Naive thymus-derived CD8-positive, alpha-beta T cell (primary cell): ENCODE measurements at places on chromosomes 16 and 17.

DNA sequence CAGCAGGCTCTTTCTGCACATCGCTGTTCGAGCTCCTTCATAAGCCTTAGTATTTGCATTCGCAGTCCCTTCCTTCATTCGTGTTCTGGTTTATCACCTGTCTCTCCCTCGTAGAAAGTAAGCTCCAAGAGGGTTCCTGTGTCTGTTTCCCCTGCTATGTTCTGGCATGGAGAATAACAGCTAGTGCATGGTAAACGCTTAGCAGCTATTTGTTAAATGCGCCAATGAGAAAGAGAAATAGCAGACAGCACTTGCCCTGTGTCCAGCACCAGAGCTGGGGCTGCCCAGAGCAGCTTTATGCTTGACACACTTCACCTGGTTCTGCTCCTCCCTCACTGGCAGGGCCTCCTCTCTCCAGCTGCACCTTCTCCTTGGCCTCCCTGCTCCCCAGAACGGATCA, 5.5 kb downstream of the ZNF688 start:
- DNase-seq = no peak
- peaks cover 32% of the 10 kb centered on the region for H3K4me1 ChIP-seq
- no peaks in the 10 kb centered on the region for H3K36me3 ChIP-seq
- H3K27me3 ChIP-seq = no peaks in the 10 kb centered on the region

DNA sequence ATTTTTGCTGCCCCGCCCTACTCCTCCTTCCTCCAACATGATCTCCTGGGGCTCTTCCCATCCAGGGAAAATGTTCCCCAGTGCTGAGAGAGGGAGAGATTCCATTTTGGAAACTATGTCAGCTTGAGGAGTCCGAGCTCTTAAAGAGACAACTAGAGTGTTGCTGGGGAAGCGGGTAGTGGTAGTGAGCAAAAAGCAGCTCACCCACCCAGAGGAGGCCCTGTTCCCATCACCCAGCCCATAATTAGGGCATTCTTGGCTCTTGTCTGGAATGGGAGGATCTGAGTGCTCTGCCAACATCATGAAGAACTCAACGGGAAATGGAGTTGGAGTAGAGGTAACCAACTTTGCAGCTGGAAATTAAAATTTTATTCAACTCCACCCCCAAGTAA, 9.1 kb upstream of the MSL1 start:
- no peaks in the 10 kb centered on the region for H3K27me3 ChIP-seq
- no peak for DNase-seq
- peak overlapping the region; percentile 86 for H3K4me3 ChIP-seq
- H3K36me3 ChIP-seq = no peaks in the 10 kb centered on the region
- H3K4me1 ChIP-seq = peaks cover 67% of the 10 kb centered on the region

GRCh38 chr17:58245428-58246103, 7.2 kb downstream of the LPO start:
- peaks cover 24% of the 10 kb centered on the region for H3K4me1 ChIP-seq
- peaks cover 26% of the 10 kb centered on the region for H3K27me3 ChIP-seq
- no peaks in the 10 kb centered on the region for H3K36me3 ChIP-seq
- H3K4me3 ChIP-seq = no peak overlapping the region
- no peak overlapping the region for H3K27ac ChIP-seq

DNA sequence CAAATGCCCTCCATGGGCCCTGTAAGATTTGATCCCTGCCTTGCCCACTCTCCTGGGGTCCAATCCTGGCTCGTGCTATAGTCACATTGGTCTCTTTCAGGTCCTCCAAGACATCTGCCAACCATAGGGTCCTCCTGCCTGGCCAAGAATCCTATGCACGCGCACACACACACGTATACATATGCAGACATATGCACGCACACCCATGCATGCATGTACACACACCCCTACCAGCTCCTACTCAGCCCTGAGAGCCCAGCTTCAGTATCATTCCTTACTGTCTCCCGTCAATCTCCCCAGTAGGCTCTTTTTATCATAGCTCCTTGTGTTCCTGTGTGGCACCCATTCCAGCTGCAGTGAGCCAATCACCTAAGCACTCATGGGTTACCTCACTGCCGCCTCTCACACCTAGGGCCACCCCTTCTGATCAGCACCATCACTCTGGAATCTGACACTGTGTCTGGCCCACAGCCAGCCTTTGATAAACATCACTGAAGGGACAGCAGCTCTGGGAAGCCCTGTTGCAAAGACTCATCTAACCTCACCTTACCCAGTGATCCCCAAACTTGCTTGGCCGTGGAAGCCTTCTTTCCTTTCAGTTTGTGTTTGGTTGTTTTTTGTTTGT, 7.9 kb upstream of the DNAH17 start:
- peaks cover 1% of the 10 kb centered on the region for H3K27me3 ChIP-seq
- H3K27ac ChIP-seq = no peak overlapping the region
- H3K36me3 ChIP-seq = no peaks in the 10 kb centered on the region
- no peaks in the 10 kb centered on the region for H3K4me1 ChIP-seq

- no peaks in the 10 kb centered on the region for H3K36me3 ChIP-seq
- H3K4me1 ChIP-seq = peaks cover 21% of the 10 kb centered on the region
- no peak for DNase-seq
- no peak overlapping the region for H3K4me3 ChIP-seq
- peak overlapping the region; percentile 69 for H3K27ac ChIP-seq
- H3K27me3 ChIP-seq = no peaks in the 10 kb centered on the region
Observed at GRCh38 chr16:48534601-48535340, 75.2 kb downstream of the N4BP1 start.

- H3K4me1 ChIP-seq = peaks cover 8% of the 10 kb centered on the region
- no peak overlapping the region for H3K4me3 ChIP-seq
- DNase-seq = no peak
- no peaks in the 10 kb centered on the region for H3K36me3 ChIP-seq
- H3K27ac ChIP-seq = no peak overlapping the region
Observed at GRCh38 chr16:85142129-85142513, 29.8 kb upstream of the CIBAR2 start.

DNA sequence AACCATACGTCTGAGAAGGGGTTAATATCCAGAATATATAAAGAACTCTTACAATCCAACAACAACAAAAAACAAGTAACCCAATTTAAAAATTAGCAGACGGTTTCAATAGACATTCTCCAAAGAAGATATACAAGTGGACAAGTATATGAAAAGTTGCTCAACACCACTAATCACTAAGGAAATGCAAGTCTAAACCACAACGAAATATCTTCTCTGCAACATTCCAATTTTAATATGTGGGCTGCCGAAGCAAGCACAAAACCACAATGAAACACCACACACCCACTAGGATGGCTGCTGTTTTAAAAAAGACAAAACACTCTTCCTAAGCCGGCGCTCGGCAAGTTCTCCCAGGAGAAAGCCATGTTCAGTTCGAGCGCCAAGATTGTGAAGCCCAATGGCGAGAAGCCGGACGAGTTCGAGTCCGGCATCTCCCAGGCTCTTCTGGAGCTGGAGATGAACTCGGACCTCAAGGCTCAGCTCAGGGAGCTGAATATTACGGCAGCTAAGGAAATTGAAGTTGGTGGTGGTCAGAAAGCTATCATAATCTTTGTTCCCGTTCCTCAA, 5.9 kb upstream of the SLC13A2 start:
- DNase-seq = no peak
- no peak overlapping the region for H3K4me3 ChIP-seq
- H3K36me3 ChIP-seq = no peaks in the 10 kb centered on the region
- no peaks in the 10 kb centered on the region for H3K4me1 ChIP-seq
- H3K27ac ChIP-seq = no peak overlapping the region
- peaks cover 6% of the 10 kb centered on the region for H3K27me3 ChIP-seq

- H3K36me3 ChIP-seq = no peaks in the 10 kb centered on the region
- no peak overlapping the region for H3K27ac ChIP-seq
- DNase-seq = no peak
- H3K4me1 ChIP-seq = no peaks in the 10 kb centered on the region
- H3K27me3 ChIP-seq = peaks cover 75% of the 10 kb centered on the region
Observed at GRCh38 chr16:66131156-66131807, 235.2 kb upstream of the CDH5 start.

DNA sequence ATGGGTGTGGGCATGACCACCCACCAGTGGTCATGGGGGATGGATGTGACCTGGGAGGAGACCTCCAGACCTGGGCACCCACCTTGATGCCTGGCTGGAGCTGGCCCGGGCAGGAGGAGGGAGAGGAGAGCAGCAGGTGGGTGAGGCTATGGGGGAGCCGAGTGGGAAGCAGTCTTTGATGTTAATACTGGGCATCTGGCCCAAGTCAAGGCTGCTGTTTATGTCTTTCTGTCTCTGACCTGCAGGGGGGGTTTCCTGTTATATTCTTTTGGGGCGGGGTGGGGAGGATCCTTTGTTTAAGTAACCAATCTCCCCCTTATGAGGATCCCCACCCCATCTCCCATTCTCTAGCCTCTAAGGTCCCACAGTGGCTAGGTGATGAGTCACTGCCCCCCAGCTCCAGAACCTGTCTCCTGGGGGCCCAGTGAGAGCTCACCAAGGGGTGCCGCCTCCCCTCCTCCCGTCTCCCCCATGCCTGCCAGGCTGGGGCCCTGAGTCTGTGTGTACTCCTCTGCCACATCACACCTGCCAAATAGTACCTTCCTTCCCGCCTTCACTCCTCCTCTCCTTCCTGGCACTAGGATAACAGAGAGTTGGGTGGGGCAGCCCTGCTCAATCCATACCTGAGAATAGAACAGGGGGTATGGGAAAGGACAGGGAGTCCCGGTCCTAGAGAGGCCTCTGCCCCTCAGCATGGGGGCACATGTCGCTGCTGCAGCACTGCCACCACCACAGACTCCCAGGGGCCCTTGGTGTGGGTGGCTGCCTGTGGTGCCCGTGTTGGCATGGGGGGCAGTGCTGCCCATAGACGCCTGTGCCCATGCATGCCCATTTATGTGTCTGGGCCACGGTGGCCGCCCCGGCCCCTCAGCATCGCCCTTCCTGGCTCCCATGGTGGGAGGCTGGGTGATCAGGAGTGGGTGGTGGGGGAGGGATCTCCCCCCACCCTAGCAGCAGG, 7.3 kb downstream of the THRA start:
- H3K4me3 ChIP-seq = peak overlapping the region; percentile 92
- peaks cover 93% of the 10 kb centered on the region for H3K4me1 ChIP-seq
- no peaks in the 10 kb centered on the region for H3K27me3 ChIP-seq
- H3K27ac ChIP-seq = peak overlapping the region; percentile 95

DNA sequence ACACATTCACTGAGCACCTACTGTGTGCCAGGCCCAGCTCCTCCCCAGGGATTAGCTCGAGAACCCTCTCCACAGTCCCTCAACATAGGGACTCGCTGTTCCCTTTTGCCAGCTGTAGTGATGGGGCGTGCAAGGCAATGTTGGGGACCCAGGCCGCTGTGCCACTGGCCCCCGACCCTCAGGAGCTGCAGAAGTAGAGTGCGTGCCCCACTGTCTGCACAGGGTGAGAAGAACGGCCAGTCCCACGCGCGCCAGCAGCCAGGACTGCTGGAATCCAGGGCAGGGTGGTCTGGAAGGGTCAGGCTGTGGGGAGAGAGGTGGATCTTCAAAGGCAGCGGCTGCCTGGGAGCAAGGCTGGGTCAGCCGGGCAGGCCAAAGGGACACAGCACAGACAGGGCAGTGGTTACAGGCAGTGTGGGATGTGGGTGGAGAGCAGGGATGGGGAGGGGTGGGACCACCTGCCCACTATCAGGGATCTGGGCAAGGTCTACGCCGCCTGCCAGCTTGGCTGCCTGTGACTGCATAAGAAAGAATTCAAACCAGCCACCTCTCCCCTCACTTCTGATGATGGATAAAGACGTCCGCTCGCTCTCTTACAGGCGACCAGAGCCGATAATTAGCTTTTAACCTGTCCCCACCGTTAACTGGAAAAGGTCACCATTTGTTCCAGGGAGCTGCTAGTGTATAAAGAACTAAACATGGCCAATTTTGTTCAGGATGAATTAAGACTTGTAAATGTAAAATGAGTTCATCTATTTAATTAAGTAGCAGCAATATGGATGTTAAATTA, 86.7 kb upstream of the GSE1 start:
- peaks cover 8% of the 10 kb centered on the region for H3K4me1 ChIP-seq
- H3K36me3 ChIP-seq = no peaks in the 10 kb centered on the region

DNA sequence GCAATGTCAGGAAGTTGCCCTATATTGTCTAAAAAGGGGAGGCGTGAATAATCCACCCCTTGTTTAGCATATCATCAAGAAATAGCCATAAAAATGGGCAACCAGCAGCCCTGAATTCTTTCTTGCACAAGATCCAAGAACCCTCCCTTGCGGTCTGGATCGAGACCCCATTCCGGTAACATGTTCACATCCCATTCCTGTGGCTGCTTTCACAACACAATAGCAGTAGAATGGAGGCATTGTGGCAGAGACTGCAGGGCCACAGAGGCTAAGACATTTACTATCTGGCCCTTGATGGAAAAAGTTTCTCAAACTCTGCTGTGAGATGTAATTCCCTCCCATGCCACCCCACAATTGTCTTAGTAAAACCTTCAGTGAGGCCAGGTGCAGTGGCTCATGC, 73.2 kb downstream of the RMI2 start:
- H3K36me3 ChIP-seq = no peaks in the 10 kb centered on the region
- H3K27ac ChIP-seq = no peak overlapping the region
- no peaks in the 10 kb centered on the region for H3K4me1 ChIP-seq
- no peak overlapping the region for H3K4me3 ChIP-seq

DNA sequence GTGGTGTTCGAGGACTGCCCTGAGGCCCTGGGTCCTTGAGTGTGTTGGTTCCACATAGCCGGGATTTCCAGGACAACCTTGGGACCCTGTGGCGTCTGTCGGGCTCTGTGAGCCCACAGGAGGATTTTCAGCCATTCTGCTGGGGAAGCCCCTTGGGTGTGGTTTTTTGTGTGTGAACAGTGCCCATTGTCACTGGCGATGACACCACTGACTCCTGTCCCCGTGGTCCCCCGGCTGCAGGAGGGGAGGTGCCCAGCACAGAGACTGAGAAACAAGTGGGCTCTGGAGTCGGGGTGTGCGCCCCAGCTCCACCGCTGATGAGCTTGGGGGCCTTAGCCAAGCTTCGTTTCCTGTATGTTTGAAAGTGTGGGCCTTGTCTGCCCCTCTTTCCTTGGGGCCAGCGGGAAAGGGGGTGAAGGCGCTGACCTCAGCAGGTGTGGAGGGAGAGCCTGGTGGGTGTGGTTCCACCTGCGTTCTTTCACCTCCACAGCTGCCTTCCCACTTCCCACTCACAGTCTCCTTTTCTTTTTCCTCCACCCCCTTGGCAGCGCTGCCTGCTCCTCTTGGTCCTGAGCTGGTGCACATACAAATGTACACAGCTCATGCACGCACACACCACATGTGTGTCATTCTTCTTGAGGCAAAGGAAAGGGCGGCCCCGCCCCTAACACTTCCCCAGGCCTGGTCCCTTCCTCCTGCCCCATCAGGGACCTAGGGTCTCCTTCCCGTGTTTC, 16.1 kb downstream of the MGRN1 start:
- H3K4me3 ChIP-seq = no peak overlapping the region
- peak overlapping the region; percentile 87 for H3K27ac ChIP-seq
- DNase-seq = peak; percentile 10
- no peaks in the 10 kb centered on the region for H3K36me3 ChIP-seq
- peaks cover 20% of the 10 kb centered on the region for H3K4me1 ChIP-seq

- no peaks in the 10 kb centered on the region for H3K4me1 ChIP-seq
- no peaks in the 10 kb centered on the region for H3K27me3 ChIP-seq
- no peak for DNase-seq
- H3K4me3 ChIP-seq = no peak overlapping the region
- no peak overlapping the region for H3K27ac ChIP-seq
- no peaks in the 10 kb centered on the region for H3K36me3 ChIP-seq
Observed at GRCh38 chr16:8173111-8173644, 417.1 kb downstream of the TMEM114 start.

- H3K4me3 ChIP-seq = peak overlapping the region; percentile 91
- peaks cover 98% of the 10 kb centered on the region for H3K4me1 ChIP-seq
- no peak for DNase-seq
- H3K27ac ChIP-seq = peak overlapping the region; percentile 96
- peaks cover 5% of the 10 kb centered on the region for H3K36me3 ChIP-seq
Observed at GRCh38 chr17:40101367-40102210, 1.2 kb upstream of the NR1D1 start.
